Activated CD8-positive, alpha-beta T cell treated with anti-CD3 and anti-CD28 coated beads, Interleukin-2, amount 10 ng/mL, durations not matched to agents 7 days and 5 days (primary cell): ENCODE measurements at places on chromosomes 5 and 9. TPM values are rescaled to one million over a fixed set of nuclear protein-coding genes. Genes with fewer than 3 reads are reported as not detected.

DNA sequence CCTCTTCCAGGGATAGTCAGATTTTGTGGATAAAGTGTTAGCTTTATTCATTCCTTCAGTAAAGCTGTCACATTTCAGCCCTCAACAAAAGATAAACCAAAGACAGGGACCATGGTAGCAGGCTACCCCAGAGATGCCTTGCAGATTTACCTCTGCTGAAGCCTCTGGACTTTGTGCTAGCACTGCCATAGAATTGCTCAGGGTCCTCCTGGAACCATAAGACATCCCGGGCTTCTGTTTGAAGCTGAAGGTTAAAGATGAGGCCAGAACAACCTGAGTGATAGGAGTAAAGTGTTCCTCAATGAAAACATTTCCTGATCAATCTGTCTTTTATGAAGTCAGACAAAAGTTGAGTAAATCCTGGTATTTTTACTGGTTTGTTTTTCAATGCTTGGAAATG lies 57.5 kb upstream of the ARL15 start:
- DNase-seq = no peak

DNA sequence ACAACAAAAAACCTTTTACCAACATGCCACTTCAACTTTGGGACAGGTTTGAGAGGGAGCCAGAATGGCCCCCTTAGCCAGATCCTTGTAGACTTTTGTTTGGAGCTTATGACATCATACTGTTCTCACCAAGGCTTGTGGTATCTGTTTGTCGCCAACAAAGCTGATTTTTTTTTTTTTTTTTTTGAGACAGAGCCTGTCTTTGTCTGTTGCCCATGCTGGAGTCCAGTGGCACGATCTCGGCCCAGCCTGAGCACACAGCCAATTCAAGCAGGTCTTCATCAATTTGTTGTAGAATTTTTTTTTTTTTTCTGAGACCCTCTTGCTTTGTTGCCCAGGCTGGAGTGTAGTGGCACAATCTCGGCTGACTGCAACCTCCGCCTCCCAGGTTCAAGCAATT lies 26.4 kb upstream of the NTNG2 start:
- DNase-seq = no peak

GRCh38 chr5:11941566-11941965 lies 37.3 kb upstream of the CTNND2 start:
- no peak for DNase-seq

DNA sequence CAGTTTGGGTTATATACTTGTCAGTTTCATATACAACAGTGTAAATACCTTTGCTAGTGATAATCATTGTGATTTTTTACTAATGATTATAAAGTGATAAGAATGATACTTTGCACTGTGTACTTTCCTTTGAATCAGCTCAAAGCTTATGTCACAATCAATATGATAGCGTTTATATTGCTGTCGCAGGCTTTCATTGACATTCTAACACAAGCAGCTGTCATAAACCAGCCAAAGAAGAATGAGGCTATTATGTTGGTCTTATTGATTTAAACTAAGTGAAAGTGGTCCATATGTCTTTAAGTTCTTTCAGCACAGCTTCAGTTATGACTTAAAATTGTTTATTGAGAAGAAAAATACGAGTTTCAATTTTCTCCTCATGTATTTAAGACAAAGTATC lies 272.7 kb upstream of the RGMB start:
- DNase-seq = no peak

DNA sequence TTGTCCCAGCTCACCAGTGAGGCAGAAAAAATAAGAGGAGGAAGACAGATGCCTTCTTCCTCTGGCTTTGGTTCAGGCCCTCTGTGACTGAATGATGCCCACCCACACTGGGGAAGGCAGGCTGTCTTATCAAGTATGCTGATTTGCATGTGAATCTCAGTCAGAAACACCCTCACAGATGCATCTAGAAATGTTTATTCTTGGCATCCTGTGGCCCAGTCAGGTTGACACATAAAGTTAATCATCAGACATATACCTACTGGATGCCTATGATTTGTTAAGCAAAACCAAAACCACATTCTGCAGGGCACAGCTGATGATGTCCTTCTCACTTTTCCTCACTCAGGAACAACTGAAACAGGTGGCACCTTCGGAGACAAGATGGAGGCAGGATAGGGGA lies 243.4 kb upstream of the KCNN2 start:
- DNase-seq = no peak

GRCh38 chr5:133993185-133993936 lies 11.4 kb downstream of the VDAC1 start:
- DNase-seq = no peak

GRCh38 chr5:53607886-53608285 lies 47.4 kb downstream of the NDUFS4 start:
- no peak for DNase-seq

The LTC4S gene
- 3.7 TPM for total RNA-seq

The SLC1A1 gene
- not detected for total RNA-seq

The CCL27 gene
- total RNA-seq = not detected

The ANKRD34B gene
- not detected for total RNA-seq

The ITGA2 gene
- total RNA-seq = 4.3 TPM

The PDCD1LG2 gene
- 0.55 TPM for total RNA-seq

The PCDH12 gene
- 0.26 TPM for total RNA-seq

The PCDHGA12 gene
- total RNA-seq = not detected

The JAKMIP2 gene
- 8.9 TPM for total RNA-seq

The CCDC192 gene
- total RNA-seq = not detected
